NCI-H446 (cell line): ENCODE measurements at places on chromosomes 11 and 22.

DNA sequence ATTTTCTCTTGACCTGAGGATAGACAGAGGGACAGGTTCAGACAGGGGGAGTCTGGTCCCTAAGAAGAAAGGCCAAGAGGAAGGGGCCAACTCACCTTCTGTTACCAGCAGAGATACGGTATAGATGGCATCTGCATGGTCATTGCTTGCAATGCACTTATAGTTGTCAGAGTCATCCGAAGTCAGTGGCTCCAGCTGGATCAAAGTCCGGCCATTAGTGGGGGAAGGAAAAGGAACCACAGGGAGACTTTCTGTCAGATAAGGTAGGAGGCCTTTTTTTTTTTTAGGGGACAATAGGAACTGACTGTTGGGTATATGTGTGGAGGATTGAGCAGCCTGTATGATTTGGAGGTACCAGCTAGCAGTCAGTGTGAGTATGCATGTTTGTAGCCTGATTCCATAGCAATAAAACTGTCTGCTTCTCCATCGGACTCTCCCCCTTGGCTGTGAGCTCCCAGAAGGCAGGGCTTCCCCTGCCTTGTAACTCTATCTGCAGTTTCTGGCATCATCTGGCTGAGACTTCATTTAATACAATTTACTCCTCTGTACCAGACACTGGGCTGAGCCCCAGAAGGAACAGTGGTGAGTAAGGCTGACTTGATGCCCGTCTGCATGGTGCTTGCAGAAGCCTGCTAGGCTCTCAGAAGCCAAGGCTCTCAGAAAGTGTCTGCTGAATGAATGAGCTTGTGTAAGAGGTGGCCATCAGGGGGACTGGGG is 5.7 kb downstream of the IGSF22 start:
- DNase-seq = no peak

- no peak for DNase-seq
Measured at GRCh38 chr22:19996694-19997384, 19.8 kb downstream of the ARVCF start.

GRCh38 chr11:962688-963087 is 37.0 kb downstream of the AP2A2 start:
- DNase-seq = no peak

- no peak for DNase-seq
Measured at GRCh38 chr11:103910721-103911120, 125.7 kb upstream of the DDI1 start.

- no peak for DNase-seq
Measured at GRCh38 chr11:9691865-9692264, 28.0 kb downstream of the SWAP70 start.

DNA sequence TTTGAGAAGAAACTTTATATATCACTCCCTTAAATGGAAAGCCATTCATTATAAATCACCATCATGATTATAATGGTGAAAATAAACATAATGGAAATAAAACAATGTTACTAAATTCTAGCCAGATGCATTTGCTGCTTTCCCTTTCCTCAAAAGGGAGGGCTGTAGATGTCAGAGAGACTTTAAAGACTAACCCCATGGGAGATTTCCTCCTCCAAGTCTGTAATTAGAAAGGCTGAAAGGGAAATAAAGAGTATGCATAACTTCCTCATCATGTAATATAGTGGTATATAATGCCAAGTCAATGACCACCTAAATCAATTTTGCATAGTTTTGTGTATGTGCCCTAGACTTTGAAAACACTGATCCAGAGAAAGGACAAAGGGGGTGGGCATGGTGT is 6.4 kb downstream of the CD6 start:
- DNase-seq = no peak
